ENCODE measurements at places on chromosomes 7 and 10.

DNA sequence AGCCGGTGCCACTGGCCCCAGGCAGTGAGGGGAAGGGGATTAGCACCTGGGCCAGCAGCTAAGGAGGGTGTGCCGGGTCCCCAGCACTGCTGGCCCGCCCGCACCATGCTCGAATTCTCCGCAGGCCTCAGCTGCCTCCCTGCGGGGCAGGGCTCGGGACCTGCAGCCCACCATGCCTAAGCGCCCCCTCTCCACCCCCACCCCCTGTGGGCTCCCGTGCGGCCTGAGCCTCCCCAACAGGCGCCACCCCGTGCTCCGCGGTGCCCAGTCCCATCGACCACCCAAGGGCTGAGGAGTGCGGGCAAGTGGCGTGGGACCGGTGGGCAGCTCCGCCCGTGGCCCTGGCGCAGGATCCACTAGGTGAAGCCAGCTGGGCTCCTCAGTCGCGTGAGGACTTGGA, 144.8 kb upstream of the CDCA7L start:
- no peak for DNase-seq

DNA sequence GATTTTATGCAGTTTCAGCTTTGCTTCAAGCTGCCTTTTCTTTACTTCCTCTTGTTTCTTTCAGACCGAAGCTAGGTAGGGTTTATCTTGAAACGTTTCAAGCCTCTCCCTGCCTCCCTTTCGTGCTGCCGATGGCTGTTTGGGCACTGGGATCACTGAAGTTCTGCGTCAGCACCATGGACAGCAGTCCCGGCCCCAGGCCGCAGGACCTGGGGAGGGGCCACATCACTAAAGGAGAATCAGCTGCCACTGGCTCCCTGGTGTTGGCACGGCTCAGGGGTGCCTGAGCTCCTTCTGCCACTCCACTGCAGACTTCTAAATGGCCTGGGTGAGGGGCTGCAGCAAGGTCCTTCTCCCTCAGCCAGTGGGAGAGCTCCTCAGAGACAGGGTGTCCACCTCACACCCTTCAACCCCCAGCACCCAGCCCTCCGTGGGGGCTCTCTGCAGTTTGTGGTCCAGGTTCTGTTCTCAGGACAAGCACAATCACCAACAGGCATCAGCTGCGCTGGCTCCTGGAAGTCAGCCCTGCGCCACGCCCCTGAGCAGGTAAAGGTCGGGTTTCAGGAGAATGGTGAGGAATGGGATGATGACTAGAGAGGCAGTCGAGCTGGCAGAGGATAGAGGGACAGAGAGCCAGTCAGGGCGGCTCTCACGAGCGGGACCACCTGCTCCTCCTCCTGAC, 387.2 kb downstream of the TCERG1L start:
- DNase-seq: no peak

DNA sequence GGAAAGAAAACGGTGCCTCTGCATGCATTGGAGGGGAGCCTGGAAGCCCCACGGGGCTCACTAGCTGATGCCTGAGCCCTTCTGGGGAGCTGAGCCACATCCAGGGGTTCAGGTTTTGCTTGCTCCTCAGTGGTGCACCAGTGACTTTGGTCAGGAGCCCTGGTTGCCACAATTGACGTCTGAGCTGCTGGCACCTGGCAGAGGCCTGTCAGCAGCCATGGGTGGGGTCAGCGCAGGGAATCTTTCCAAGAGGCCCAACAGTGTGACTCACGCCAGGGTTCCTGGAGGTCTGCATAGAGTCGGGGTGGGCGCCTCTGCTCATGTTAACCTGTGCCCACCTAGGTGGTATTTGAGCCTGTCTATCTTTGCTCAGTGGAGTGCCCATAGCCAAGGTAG, 138.7 kb downstream of the NEURL1 start:
- DNase-seq: no peak

- no peak for DNase-seq
Measured at GRCh38 chr7:28595076-28595475, 182.8 kb downstream of the CREB5 start.

GRCh38 chr10:44950326-44951225, 9.0 kb upstream of the RASSF4 start:
- DNase-seq: peak; percentile 27

GRCh38 chr10:33238643-33239042, 95.8 kb downstream of the NRP1 start:
- DNase-seq: no peak

DNA sequence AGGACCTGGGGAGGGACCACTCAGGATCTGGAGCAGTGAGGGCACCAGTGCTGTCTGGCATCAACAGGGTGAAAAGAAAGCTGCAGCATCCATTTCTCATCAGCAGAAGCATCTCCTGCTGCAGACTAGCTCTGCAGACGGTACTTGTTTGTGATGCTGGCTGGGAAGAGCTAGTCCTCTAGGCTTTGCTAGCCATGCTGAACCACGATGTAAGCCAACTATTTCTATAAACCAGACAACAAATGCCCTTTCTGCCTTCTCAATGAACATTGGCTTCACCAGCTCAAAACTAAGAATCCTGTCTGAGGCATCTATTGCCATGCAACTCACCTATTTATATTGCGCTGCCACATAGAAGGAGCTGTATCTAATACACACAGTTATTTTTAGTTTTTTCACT, 65.6 kb downstream of the CTTNBP2 start:
- DNase-seq: no peak

DNA sequence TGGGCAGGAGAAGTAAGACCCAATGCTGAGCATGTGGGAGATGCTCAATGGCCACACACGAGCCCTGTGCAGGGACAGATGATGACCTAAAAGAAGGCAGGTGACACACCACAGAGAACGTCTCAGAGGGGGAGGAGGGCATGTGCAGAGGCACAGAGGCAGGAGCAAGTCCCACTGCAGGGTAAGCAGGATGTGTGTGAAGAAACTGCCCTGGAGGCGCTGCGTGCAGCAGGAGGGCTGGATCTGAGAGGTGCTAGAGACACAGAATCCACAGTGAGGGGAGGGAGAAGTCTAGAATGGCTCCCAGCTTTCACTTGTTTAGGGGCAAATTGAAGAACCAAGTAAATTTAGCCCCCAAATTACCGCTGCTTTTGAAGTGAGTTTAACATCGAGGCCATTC, 14.9 kb downstream of the DYDC2 start:
- no peak for DNase-seq

DNA sequence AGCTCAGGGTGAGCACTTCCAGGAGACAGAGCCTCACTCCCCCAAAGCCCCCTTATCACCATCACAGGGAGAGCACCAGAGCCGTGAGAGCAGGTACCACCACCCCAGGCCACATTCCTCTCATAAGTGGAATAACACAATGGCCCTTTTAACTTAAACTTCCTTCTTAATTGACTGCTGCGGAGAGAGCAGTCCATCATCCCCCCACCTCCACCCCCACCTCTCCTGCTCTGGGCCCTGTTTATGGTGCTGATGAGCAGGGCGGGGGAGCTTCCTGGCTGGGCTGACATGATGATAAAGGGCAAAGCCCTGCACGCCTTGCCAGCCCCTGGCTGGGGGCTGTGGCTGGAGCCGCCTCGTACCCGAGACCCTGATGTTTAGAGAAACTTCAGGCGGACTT, 81.4 kb upstream of the PODXL start:
- DNase-seq: no peak
